PC-3 (cell line): ENCODE measurements at places on chromosomes 5 and 9.
A peak's percentile ranks its signal among the peaks of the same experiment; 100 is the strongest.

- no peak for DNase-seq
These were observed 15.0 kb downstream of the PSMB7 start for GRCh38 chr9:124399968-124400940.

DNA sequence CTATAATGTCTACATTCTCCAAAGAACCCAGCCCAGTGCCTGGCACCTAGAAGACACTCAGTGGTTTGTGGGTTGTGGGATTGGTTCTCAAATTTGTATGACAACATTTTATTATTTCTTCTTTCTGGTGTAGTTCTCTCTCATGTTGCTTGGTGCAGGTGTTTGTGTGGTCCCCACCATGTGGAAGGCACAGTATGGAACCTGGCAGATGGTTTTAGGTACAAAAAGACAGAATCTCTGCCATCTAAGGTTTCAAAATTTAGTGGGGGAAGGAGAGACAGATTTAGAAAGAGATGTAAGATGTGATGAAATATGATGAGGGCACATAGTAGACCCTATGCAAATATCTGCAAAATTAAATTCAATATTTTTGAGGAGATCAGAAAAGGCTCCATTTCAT is 323.8 kb downstream of the CDK5RAP2 start:
- DNase-seq = no peak

DNA sequence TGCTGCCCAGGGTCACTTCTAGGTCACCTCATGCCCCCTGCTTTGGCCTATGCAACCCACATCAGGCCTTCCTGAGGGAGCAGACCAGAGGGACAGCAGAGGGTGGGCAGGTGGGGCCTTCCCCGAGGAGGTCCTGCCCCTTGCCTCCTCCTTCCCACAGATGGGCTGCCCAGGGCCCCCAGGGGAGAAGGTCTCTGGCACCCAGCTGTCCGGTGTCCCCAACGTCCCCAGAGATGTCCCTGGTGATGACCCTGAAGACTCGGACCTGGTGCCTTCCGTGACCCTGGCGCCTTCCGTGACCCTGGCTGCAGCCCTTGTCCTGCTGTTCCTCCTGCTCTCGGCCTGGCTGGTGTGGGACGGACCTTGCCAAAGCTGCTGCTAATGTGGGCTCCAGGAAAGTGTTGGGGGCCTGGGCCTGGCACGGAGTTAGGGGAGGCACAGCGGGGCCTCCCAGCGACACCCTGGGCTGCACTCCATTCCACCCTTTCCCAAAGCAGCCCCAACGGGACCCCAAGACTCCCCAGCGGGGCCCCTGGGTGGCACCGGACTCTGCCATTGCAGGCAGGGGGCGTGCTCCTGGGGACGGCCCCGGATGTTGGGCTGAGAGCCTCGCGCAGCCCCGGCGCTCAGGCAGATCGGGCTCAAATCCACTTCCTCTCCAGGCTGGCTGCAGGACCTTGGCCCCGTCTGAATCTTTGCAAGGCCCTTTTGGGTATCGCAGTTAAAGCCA is 6.8 kb upstream of the SLC2A6 start:
- DNase-seq = no peak

DNA sequence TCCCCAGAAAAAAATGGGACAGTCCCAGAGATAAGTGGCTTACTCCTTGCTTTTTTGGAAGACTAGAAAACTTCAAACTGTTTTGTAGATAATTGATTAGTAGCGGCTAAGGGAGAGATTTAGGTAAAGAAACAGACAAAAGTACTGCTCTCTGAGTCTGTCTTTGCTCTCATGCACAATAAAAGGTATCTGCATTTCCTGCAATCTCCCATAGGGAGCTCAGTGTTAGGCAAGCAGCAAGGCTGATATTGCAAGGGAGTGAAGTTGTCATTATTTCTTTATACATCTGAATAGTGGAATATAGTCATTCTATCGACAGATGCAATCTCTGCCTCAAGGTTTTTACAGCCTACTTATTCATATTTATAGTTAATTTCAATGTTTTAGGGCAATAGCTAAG is 54.9 kb upstream of the CAMK4 start:
- no peak for DNase-seq

DNA sequence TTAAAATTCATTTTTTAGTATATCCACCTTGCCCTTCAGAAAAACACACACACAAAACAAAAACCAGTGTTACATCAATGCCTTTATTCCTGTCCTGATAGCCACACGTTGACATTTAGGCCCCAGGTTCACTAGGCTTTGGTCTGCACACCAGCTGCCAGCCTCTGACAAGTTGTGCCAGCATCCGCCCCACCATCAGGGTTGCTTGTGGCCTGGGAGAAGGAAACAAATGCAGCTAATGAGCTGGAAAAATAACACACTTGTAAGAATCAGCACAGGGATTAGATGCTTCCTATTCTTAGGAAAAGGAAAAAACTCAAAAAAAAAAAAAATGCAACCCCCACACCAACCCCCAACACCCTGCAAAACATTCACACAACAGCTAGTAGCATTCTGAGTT is 404.0 kb upstream of the GRIA1 start:
- DNase-seq = no peak

GRCh38 chr5:53928641-53929040 is 368.2 kb downstream of the NDUFS4 start:
- no peak for DNase-seq

- DNase-seq = no peak
These were observed 14.7 kb upstream of the LHX2 start for GRCh38 chr9:123996731-123997421.

DNA sequence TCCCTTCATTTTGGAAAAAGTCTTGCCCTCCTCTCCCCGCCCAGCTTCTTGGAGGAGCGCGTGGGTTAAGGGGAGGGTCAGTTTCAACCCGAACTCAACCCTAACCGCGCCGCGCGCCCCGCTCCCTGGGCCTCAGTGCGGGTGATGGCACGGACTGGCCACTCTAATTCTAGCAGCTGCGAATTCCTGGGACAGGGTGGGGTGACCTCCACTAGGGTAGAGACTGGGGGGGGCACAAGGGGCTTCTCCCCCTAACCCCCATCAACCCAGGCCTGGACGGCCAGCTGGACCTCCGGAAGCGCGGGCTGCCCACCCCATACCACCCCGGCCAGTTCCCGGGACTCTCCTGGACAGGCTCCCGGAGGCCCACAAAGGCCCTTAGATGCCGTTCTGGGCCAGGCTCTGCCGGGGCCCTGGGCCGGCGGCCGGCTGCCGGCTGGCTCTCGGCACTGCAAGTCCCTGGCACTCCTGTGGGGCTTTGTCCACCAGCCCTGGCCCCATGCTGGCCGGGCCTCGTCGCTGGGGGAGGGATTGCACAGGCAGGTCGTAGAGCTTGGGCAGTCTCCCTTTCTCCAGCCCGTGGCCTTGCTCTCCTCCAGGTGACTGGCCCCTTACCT is 7.2 kb upstream of the PSD2 start:
- no peak for DNase-seq

DNA sequence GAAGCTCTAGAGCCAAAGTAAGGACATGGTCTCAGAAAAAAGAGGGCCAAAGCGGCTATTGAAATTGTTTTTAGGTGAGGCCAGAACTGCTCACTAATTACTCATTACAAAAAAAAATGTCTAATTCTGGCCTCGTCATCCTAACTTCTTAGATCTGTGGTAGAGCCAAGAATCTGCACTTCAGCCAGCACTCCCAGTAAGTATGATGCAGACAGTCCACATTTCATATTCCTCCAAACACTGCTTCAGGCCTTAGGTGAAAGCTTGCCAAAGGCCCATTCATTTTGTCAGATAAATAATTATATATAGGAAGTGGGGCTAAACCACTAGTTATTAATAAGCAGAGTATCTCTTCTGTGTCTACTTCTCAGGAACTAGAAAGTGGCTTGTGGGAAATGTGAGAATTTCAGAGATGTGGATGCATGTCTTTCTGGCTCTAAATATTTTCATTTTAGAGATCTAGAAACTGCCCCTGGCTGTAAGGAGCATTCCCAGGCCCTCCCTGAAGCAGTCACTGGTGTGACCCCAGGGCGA is 554.0 kb downstream of the TLE4 start:
- DNase-seq = no peak

GRCh38 chr9:21450733-21451394 is 10.6 kb downstream of the IFNA1 start:
- no peak for DNase-seq

GRCh38 chr9:126614455-126615244 is 922 bp downstream of the LMX1B start:
- DNase-seq = no peak

GRCh38 chr9:134455934-134456755 is 129.9 kb downstream of the RXRA start:
- peak; percentile 64 for DNase-seq

DNA sequence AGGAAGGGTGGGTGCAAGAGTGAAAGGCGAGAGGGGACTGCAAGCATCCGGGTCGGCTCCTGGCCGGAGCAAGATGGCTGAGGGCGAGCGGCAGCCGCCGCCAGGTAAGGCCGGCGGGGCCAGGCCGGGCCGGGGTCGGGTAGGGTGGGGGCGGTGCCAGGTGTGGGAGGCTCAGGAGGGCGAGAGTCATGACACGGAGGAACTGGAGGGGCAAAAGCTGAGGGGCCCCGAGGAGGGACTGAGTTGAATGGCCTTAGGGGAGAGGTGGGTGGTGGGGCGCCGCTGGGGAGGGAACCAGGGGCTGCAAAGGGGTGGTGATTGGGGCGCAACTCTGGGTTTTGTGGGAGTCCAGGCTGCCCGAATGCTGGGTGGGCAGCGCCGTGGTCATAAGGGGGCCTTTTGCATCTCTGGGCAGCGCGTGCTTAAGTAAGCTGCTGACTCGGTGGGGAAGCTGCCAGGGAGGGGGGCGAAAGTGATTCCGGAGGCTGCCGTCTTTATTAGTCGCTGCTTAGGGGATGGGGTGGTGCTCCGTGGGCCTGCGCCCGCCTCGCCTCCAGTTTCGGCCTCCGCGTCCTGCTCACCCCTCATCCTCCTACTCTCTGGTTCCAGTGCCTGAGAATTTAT is 425 bp downstream of the PTPA start:
- DNase-seq = peak; percentile 39

DNA sequence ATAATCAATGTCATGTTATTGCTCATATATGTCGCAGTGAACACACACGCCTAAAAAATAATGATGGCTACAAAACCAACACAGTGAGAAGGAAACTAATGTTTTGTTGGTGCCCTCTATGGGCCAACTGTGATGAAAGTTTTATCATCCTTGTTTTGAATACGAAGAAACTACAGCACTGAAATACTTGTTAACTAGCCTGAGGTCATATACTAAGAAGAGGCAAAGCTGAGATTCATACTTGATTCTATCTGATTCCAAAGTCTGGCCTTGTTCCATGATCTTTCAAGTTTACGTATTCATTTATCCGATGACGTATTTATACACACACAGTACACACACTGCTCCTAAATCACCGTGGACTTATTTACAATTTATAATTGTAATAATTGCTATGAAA is 16.1 kb upstream of the DRD1 start:
- DNase-seq = peak; percentile 59

DNA sequence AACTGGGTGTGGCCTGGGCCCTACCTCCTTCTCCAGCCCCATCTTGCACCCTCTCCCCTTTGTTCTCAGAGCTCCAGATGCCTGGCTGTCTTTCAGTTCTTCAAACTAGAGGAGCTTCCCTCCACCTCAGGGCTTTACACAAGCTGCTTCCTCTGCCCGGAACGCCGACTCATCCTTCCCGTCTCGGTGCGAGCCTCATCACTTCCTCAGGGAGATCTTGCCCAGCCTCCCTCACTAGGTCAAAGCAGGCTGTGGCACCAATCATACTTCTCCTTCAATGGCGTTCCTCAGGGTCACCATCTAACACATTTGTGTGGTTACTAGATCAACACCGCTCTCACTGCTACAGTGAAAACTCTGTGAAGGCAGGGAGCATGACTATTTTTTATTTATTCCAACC is 56.2 kb upstream of the ZSWIM6 start:
- peak; percentile 58 for DNase-seq

DNA sequence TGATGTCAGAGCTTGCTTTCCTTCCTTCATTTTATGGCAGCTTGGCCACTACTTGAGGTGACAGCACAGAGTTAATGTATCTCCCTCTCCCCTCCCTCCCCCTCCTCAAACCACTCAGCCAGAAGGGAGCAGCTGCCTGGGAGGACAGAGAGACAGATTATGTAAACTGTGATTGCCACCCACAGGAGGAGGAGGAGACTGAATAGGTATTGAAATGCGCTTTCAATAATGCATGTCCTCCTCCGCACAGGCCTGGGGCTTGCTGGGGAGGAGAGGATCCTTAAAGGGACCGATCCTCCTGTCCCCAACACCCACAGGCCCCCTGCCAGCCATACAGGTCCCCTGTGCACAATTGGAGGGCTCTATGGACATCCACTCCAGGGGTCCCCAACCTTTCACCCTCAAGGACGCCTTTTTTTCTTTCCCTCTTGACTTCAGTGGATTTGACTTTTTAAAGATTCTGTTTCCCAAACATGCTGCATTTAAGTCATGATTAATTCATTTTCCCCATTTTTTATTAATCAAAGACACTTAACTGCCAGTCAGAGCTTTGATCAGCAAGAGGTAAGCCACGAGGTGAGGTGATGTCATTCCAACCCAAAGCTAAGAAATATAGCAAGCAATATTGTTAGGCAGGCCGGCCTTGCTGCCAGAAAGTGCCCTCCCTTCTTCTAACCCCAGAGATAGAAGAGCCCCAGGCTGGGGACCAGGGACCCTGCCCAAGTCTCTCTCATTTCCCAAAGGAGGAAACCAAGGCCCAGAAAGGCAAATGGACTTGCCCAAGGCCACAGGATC is 47.5 kb upstream of the CPLX2 start:
- DNase-seq = no peak
